ENCODE measurements at places on chromosomes 1 and 21.

DNA sequence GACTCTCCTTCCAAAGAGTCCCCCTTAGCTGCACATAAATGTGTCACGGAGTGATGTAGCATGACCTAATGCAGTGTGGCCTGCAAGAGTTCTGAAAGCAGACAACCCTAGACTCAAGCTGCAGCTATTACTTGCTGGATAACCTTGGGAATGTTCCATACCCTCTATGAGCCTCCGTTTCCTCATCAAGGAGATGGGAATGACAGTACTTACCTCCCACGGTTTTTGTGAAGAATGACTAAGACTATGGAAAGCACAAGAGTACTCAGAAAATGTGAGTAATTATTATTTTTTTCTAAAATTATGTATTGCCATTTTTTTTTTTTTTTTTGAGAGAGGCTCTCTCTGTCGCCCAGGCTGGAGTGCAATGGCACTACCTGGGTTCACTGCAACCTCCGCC lies 3.0 kb downstream of the TTC39A start:
- no peak for DNase-seq

GRCh38 chr1:227945891-227946623 lies 1.7 kb downstream of the WNT9A start:
- DNase-seq = no peak

DNA sequence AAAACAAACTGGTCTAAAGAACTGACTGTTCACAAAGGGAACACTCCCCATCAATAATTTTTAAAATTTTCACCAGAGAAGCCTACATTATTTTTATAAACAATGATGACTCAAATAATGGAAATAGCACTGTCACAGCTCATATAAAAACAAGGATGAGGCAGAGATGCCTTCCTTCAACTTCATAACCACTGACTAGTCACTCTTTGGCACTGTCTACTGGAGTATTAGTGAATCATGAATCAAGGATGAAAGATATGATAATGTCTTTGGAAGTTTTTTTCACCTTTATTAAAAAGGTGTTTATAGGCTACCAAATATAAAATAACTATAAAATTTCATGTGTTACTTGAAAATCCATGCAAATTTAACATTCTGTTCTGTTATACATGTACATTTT lies 316.9 kb downstream of the VAV3 start:
- DNase-seq = no peak

DNA sequence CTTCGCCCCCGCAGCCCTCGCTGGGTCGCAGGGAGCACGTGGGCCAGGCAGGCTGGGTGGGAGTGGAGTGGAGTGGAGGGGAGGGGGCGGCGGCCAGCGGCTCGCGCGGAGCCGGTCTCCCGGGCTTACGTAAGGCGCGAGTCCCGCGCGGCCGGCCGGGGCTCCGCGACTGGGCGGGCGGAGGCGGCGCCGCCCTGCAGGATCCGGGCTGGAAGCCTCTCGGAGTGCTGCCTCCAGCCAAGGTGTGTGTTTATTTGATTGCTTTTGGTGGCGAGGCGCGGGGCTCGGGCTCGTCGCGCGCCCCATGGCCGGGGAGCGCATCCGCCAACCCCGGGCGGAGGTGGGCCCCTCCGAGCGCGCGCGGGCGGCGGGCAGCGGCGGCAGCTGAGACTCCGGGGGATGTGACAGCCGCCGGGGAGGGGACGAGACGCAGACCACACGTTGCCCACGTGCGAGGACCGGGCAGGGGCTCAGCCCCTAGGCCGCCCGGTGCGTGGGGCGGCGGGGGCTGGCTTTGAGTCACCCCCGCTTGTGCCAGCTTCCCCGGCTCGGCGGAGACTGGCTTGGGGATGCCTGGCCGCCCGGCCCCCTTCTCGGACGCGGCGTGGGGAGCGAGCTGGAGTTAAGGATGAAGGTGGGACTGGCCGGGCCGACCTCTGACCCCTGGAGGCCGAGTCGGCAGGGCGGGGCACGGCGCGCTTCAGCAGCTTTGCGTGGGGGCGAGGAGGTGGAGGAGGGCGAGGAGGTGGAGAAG lies 402 bp upstream of the AK4 start:
- peak; percentile 4 for DNase-seq

DNA sequence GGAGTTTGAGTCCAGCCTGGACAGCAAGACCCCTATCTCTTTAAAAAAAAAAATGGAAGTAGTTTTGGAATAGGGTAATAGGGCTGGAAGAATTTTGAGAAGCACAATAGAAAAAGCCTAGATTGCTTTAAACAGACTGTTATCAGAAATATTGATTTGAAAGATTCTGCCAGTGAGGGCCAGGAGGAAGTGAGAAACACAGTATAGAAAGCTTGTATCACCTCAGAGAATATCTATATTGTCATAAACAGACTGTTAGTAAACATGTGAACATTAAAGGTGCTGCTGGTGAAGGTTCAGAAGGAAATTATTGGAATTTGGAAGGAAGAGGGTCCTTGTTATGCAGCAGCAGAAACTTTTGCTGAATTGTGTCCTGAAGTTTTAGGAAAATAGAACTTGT lies 24.8 kb upstream of the PSEN2 start:
- DNase-seq = no peak

- no peak for DNase-seq
Measured at GRCh38 chr1:87426463-87427249, 98.0 kb downstream of the LMO4 start.

- no peak for DNase-seq
Measured at GRCh38 chr1:30198795-30199403, 524.5 kb downstream of the MATN1 start.

DNA sequence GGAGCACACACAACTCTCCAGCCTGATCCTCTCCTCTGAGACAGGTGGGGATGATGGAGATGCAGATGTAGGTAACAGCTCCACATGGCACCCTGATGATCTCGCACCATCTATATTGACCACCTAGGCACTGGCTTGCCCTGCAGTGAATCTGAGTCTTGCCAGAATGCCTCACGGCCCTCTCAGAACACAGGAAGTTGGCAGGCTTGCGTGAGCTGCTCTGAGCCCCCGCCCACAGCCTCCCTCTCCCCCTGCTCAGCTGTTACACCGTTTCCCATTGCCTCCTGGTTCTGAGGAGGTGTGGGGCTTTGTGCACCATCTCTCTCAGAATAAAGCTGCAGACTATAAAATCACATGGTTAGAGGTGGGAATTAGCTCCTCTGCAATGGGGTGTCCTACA lies 48.0 kb downstream of the URB2 start:
- no peak for DNase-seq

DNA sequence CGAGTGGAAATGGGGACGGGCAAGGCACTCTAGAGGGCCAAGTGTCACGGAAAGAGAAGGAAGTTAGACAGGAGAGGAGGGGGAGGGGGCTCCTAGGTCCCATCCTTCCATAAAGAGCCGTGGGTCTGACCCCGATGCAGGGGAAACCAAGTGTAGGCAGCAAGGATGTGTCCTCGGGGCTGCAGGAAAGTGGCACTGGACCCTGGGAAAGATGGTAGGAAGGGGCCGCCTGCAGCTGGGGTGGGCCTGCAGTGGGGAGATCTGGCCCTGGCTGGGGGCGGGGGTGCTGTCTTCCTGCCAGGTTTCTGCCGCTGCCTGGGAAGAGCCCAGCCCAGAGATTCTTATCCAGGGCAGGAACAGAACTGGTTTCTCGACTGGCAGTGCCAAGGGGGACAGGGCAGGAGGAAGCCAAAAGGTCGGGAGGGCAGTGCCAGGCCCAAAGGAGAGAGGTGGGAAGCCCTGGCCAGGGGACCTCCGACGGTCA lies 12.9 kb downstream of the CRABP2 start:
- DNase-seq = no peak
